AG08396 (cell line): ENCODE measurements at places on chromosomes 2 and 18.

DNA sequence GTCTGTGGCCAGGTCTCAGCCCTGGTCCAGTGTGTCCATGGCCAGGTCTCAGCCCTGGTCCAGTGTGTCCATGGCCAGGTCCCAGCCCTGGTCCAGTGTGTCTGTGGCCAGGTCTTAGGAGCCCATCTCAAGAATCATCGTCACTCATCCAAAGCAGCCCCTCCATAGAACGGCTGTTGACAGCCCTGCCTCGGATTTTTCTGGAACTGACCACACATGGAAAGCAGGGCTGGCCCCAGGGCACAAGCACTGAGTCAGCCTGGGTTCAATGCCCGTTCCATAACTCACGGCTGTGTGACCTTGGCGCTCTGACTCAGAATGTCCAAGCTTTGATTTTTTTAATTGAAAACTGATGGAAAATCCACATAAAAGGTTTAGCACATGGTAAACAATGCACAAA is 59.9 kb upstream of the SNTG2 start:
- no peak for DNase-seq

- peak; percentile 45 for DNase-seq
Measured at GRCh38 chr2:37283207-37283606, 41.4 kb downstream of the PRKD3 start.

DNA sequence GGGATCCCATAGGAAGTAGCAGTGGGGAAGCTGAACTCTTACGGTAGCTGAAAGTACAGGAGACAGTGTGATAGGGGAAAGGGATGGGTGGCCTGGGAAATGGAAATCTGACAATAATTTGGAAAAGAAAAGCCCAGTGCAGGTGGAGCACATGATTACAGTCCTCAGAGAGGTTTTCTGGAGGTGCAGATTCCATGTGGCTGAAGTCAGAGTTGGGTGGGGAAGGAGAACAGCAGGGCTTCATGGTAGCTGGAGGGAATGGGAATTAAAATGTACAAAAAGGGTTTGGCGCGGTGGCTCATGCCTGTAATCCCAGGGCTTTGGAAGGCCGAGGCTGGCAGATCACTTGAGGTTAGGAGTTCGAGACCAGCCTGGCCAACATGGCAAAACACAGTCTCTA is 12.2 kb downstream of the HRH4 start:
- no peak for DNase-seq

GRCh38 chr2:53549497-53549896 is 218.1 kb upstream of the CHAC2 start:
- DNase-seq: no peak

DNA sequence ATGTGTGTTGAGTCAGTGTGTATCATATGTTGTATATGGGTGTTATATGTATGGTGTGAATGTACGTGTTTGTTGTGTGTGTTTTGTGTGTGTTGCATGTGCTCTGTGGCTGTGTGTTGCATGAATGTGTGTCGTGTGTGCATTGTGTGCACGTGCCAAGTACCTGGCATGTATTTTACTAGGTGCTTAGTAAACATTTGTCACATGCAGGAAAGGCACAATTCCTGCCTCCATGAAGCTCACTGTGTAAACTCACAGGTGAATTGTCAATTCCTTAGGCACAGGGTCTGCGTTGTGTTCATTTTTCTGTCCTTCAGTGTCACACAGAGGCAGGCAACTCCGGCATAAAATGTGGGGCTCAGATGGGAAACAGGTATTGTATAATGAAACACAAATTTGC is 22.3 kb upstream of the IL1R1 start:
- DNase-seq: no peak

DNA sequence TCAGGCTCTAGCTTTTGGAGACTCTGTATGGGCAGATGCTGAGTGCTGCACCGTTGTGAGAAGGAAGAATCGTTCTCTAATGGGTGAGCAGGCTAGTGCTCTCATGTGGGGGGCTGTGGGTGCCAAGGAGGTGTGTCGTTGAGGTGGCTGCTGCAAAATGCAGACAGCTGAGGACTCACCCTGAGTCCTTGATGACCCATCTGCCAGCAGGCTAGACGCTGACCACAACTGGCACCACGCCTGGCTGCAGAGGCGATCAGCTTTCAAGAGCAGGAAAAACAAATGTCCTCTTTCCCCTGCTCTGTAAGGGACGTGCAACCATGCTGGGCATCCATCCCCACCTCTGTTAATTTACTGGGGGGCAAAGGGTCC is 48.2 kb downstream of the HAUS1 start:
- DNase-seq: peak; percentile 69

DNA sequence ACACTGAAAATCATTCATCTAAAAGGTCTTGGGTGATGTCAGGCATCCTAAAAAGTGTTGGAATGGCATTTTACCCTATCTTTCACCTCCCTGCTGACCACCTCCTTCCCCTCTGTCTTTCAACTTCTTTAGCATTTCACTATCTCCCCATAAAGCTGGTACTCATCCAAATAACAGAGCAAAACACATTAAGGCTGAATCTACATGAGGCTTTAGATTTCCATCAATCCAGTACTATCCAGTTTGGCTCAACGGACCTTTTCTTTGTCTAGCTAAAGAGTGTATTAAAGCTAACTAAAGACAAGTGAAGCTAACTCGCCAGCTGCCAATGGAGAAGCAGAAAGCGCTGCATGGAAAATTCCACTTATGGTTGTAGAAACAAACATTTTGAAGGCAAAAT is 122.5 kb upstream of the NCKAP5 start:
- DNase-seq: no peak

- no peak for DNase-seq
Measured at GRCh38 chr2:157523270-157524247, 79.7 kb upstream of the CYTIP start.

GRCh38 chr2:62642429-62643099 is 62.9 kb upstream of the EHBP1 start:
- no peak for DNase-seq

GRCh38 chr2:38722271-38723061 is 28.7 kb downstream of the SRSF7 start:
- DNase-seq: no peak

GRCh38 chr2:187500585-187501359 is 52.7 kb upstream of the CALCRL start:
- DNase-seq: no peak

- no peak for DNase-seq
Measured at GRCh38 chr2:205752924-205753323, 70.6 kb downstream of the NRP2 start.

GRCh38 chr2:220215785-220216184 is 588.4 kb downstream of the SLC4A3 start:
- no peak for DNase-seq

DNA sequence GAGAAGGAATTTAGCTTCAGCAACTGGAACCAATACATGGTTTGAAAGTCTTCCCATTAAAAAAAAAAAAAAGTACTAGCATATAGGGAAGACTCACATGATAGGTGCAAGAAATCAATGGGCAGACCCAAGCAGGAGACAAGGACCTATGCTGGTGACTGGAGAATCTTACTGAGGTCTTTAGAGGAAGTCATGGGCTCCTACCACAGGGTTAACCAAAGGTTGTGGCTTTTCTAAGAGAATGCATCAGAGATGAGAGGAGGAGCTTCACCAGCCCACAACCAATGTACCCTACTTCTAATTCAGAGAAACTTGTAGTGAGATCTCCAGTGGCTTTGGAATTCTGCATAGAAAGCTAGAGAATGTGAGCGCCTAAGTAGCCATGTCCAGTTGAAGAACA is 207.4 kb downstream of the NCKAP5 start:
- no peak for DNase-seq

- DNase-seq: peak; percentile 14
Measured at GRCh38 chr2:212970132-212970531, 181.3 kb downstream of the IKZF2 start.

- DNase-seq: no peak
Measured at GRCh38 chr2:197045115-197045514, 118.6 kb upstream of the PGAP1 start.

DNA sequence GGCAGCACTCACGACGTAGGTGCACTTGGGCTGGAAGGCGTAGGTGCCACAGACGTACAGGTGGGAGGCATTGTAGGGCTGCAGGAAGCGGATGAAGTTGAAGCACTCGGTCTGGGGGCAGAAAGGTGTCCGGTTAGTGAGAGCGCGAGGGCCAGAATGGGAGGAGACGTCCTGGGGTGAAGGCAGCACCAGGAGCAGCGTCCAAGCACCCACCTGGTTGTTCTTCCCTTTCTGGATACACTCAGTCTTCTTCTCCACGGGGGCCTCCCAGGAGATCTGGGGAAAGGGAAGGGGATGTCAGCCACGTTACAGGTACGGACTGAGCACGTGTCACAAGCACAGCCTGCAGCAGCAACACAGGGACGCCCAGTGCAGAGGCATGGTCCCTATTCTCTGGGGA is 4.2 kb downstream of the SEMA4C start:
- DNase-seq: no peak

- DNase-seq: no peak
Measured at GRCh38 chr18:2983296-2983695, 29.6 kb downstream of the LPIN2 start.

DNA sequence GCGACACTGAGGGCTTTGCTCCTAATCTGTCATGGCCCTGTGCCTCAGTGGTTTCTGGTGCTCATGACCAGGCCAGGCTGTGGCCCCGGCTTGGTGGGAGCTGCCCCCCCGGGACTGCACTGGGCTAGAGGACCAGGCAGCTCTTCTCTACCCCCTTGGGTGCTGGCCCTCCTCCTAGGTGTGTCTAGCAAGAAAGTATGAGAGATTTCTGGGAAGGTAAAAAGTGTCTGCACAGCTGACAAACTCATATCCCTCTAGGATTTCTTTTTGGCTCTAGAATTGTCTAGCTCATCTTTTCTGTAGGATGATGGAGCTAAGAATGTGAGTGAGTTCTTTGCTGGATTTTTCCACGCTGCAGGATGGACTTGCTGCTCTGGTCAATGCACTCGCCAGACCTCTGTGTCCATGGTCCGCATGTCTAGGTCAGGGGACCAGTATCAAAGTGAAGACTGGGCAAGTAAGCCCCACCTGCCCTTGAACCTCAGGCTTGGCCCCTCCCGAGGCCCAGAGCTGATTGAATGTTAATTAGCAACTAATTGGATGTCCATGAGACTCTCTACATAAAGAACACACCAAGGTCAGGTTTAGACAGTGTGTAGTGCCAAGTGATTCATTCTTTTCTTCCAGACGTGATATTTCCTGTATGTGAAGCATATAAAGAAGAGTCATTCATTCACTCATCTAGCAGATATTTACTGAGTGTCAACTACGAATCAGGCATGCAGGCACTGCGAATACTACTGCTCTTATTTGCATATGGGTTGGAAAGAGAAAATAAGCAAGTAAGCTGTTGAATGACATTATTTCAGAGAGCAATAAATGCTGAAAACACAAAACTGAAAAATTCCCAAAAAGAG is 15.6 kb upstream of the PSD4 start:
- DNase-seq: peak; percentile 79

GRCh38 chr18:78006006-78006773 is 756.5 kb downstream of the GALR1 start:
- DNase-seq: no peak

GRCh38 chr18:65403534-65403933 is 347.3 kb upstream of the CDH7 start:
- no peak for DNase-seq

GRCh38 chr2:73759904-73760303 is 20.0 kb downstream of the DUSP11 start:
- DNase-seq: no peak

DNA sequence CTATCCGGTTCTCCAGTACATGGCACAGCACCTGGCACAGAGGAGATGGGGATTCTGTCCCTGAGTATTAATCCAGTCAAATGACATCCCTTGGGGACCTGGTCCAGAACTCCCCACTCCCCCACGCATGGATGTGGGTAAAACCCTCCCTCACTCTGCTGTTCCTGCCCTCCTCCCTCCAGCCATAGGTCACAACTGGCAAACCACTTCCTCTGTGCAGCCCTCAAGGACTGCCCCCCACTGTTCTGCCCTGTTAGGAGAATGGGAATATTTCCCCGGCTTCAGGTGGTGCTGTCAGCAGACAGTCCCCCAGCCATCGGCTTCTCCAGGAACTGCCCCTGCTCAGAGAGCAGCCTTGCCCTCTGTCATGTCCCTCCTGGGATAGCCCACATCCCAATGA is 1.5 kb upstream of the TFCP2L1 start:
- no peak for DNase-seq

- peak; percentile 45 for DNase-seq
Measured at GRCh38 chr18:26383454-26384270, 157.4 kb downstream of the TAF4B start.
